NCI-H2107 (cell line): ENCODE measurements at places on chromosomes 13 and 19.
A peak's percentile ranks its signal among the peaks of the same experiment; 100 is the strongest.

GRCh38 chr13:52812941-52813340 is 35.5 kb downstream of the PCDH8 start:
- DNase-seq = no peak

DNA sequence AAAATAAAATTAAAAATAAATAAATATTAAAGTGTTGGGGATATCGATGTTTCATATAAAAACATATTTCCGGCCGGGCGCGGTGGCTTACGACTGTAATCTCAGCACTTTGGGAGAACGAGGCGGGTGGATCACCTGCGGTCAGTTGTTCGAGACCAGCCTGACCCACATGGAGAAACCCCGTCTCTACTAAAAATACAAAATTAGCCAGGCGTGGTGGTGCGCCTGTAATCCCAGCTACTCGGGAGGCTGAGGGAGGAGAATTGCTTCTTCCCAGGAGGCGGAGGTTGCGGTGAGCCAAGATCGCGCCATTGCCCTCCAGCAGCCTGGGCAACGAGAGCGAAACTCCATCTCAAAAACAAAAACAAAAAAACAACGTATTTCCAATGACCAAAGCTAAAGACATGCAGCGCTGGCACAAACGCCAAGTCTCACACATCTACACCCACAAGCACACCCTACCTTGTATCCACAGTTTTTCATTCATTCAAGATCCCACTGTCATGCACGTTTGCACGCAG is 907 bp downstream of the ZNF569 start:
- DNase-seq = no peak

DNA sequence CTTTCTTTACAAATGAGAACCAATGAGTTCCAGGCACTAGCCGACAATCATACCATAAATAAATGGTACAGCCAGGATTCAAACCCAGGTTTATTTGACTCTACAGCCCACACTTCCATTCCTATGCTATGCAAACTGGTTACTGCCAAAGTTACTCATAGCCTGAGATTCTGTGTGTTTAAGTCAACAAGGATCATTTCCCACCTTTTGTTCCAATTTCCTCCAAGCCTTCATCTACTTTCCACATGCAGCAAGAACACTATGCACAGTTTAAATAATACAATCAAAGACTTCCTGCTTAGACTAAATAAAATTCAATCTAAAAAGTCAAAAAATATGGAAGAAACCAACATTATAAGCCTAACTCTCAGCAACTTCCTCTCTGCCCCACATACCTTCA is 59.2 kb upstream of the KLF12 start:
- DNase-seq = no peak

DNA sequence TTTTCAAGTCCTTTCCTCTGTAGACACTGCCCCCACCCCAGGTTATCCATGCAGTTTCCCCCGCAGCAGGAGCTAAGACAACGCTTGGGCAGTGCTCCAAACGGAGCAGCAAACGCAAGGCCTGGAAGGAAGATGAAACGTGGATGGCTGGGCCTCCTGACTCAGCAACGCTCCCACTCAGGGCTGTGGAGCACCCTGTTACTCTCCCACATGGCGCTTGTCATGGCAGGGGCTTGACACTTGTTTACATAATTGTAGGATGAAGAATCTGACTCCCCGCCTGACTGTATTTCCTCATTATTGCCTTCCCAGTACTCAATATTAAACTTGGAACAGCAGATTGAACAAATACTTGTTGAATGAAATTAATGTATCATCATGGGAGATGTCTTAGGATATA is 799 bp upstream of the C1QTNF9B start:
- no peak for DNase-seq

- DNase-seq = no peak
These were observed 25.7 kb downstream of the SH3GL1 start for GRCh38 chr19:4374498-4375163.

- no peak for DNase-seq
These were observed 9.9 kb downstream of the TNFRSF19 start for GRCh38 chr13:23579896-23580683.

GRCh38 chr13:45696610-45697226 is 5.4 kb upstream of the CBY2 start:
- no peak for DNase-seq

DNA sequence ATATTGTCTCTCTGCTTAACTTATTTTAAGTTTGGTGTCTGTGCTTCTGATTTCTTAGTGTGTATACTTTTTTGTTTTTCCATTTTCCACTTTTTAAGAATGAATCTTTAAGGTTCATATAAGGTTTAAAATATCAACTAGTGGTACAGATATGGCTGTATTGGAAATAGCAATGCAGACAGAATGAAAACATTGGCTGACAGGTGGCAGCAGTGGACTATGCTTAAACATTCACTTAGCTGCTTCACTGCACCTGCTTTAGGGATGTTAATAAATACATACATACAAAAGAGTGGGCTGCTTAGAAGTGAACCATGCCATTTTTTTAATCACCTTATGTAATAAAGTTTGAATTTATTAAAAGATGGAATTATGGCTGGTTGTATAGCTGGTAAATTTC is 27.3 kb downstream of the TM9SF2 start:
- DNase-seq = no peak

DNA sequence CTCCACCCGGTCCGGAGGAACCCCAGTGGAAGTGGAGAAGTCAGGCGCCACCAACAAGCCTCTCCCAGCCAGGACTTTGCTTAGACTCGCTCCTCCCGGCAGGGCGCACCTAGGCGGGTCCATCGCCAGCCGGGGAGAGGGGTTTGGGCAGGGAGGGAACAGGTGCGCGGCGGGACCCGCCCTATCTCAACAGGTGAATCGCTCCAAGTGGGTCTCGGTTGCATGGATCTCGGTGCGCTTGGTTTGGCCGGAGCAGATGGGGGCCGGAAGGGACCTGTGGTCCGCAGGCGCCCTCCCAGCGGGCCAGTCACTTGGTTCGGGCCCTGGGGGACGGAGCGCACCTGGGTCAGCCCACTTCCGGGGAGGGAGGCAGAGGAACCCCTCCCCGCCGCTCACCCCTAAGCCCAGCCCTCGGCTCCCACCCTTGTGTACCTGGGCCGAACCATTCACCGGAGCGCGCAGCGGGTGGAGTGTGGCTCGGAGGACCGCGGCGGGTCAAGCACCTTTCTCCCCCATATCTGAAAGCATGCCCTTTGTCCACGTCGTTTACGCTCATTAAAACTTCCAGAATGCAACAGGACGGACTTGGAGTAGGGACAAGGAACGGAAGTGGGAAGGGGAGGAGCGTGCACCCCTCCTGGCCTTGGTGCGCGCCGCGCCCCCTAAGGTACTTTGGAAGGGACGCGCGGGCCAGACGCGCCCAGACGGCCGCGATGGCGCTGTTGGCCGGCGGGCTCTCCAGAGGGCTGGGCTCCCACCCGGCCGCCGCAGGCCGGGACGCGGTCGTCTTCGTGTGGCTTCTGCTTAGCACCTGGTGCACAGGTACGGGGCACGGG is at the start of gene LSR:
Gene LSR, plus strand, starts transcription at position 693 of the 836 bp plus-strand sequence. Its CDS starts 21 bp downstream, at position 714.
- DNase-seq = peak; percentile 75

DNA sequence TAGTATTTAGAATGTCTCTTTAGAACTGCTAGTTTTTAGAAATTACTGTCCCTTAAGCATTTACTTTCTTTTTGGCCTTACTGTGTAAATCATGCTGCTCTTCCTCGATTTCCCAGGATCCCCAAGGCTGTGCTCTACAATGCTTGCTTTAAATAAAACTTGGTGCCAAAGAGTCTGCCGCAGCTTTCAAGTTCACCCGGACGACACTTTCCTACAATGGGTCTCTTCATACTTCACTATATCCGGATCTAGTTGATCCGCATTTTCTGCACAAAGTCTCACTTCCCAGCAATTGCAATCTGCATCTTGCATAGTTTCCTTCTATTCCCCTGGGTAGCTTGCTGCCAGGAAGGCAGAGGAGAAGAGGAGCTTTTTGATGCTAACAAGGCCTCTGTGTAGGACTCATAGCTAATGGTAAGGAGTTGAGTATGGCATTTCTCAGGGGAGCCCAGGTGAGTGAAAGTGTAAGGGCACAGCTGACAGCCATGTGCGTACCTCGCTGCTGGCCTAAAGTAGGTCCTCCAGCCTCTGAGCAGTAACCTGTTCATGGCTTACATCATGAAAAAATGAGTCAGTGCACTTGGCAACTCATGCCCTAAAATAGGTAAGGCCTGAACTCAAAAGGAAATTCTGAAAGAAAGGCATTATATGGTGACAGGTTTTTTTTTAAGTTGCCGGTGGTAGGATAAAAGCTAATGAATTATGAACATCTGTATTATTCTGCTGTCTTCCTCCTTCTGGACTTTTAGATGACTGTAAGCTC is 101.6 kb downstream of the ENOX1 start:
- DNase-seq = no peak

DNA sequence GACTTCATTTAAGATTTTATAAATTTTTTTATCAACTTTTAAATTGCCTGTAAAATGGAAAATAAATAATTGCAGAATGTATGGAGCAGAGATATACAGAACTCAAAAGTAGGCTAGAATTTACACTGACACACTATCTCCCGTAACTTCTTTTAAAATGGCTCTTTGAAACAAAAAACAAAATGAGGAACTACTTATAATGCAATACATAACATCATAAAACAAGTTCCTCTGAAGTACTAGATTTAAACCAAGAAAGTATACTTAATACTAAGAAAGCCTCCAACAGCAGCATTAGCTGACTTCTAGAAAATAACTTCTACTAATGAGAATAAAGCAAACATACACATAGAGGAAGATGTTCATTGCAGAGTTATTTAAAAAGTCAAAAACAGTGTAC is 17.0 kb downstream of the RBM26 start:
- no peak for DNase-seq

- no peak for DNase-seq
These were observed 6.3 kb upstream of the JUNB start for GRCh38 chr19:12784871-12785430.

DNA sequence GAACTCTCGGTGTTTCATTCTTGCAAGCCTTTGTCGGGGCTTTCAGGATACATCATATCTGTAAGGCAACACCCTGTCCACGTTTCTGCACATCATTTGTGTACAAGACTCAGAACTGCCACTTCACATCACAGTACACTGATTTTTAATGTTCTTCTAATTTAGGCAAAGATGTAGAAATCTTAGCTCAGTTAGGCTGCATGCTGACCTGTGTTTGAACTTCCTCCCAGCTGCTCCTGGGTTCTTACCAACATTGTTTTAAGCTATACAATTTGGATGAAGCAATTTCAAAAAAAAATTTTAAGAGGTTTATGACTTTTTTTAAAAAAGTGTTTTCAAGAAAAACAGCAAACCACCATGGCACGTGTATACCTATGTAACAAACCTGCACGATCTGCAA is 1047.9 kb upstream of the SLC10A2 start:
- DNase-seq = no peak

DNA sequence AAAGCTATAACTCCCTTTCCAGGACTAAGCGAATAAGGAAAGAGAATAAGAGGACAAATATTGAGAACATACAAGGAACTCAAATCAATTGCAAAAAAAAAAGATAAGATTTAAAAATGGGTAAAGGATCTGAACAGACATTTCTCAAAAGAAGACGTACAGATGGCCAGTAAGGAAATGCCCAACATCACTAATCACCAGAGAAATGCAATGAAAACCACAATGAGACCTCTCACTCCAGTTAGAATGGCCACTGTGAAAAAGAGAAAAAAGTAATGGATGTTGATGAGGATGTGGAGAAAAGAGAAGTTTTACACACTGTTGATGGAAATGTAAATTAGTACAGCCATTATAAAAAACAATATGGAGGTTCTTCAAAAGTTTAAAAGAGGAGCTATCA is 63.8 kb downstream of the VWA8 start:
- DNase-seq = no peak

DNA sequence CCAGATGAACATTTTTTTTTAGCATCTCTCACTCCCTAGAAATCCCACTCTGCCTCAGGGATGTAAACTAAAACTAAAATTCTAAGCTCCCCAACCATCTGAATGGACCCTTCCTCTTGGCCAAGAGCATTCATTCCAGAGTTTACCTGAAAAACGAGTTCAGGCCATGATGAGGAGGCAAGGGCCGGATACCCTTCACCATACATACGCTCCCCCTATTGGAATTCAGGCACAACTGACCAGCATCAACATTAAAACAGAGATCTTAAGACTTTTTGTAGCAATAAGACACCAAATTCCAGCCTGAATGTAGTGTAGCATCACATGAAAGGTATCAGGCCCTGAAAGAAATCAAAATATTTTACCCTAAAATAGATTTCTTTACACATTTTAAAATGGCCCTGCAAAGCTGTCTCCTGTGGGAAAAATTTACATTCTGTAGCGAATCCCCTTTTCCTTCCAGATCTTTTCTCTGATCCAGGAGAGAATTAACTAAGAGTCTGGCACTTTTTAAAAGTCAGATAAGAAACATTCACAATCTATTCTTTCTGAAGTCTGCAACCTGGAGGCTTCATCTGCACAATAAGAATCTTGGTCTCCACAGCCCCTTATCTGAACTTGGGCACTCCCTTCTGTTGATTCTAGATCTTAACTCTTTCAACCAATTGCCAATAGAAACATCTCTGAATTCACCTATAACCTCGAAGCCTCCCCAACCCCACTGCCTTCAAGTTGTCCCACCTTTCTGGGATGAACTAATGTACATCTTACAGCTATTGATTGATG is 888.5 kb downstream of the UQCRFS1 start:
- no peak for DNase-seq

GRCh38 chr19:3360421-3361383 is 5.7 kb upstream of the NFIC start:
- DNase-seq = no peak

GRCh38 chr13:63167699-63168337 is 1752.2 kb upstream of the PCDH20 start:
- DNase-seq = no peak
